ENCODE measurements at places on chromosomes 3 and 15.

DNA sequence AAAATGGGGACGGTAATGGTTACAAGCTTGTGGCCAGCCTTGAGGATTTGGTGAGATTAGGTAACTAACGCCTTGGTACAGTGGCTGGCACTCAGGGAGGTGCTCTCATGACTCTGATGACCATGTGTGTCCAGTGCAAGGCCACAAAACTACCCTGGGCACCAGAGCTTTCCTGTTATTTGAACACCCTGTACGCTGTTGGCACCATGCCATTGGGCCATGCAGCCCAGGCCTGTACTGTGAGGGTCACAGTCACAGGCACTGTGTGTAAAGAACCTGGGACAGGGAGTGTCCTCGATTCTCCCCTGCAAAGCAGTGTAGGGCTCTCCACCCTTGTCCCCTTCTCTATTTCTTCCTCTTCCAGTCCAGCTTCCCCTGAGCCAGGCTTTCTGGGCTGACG lies 6.3 kb downstream of the TMEM43 start:
- no peak for DNase-seq

- no peak for DNase-seq
These were observed 44.6 kb downstream of the EOMES start for GRCh38 chr3:27677565-27677964.

- DNase-seq = no peak
These were observed 299.1 kb upstream of the MCTP2 start for GRCh38 chr15:93932164-93932776.

DNA sequence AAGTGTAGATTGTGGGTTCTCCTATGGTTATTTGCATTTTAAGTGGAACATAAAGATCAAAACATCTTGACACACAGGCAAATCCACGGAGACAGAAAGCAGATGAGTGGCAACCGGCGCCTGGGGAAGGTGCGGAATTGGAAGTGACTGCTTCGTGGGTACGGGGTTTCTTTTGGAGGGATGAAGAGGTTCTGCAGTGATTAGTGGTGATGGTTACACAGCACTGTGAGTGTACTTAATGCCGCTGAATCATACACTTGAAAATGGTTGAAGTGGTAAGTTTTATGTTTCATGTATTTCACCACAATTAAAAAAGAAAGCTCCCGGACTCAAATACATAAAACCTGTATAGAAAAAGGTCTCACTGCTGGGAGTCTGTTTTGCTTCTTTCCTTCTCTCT lies 18.5 kb upstream of the VPS33B start:
- no peak for DNase-seq

All from anterior cingulate cortex (tissue), 58 donors.